ENCODE measurements at places on chromosomes 5 and 9. TPM values are rescaled to one million over a fixed set of nuclear protein-coding genes. Genes with fewer than 3 reads are reported as not detected.

ENTPD2 gene
- total RNA-seq: 0.92 TPM

MED22 gene
- 20.2 TPM for total RNA-seq

VCAN gene
- 61.0 TPM for total RNA-seq

GLRA1 gene
- total RNA-seq: not detected

NKD2 gene
- total RNA-seq: 3.6 TPM

SLC6A3 gene
- total RNA-seq: 0.19 TPM

SPINK4 gene
- not detected for total RNA-seq

SLC25A2 gene
- not detected for total RNA-seq

PCDHB14 gene
- total RNA-seq: 4.4 TPM

RGS7BP gene
- 1.7 TPM for total RNA-seq

PCDHB9 gene
- total RNA-seq: 1.3 TPM

ADAMTS2 gene
- total RNA-seq: 5.9 TPM

PCDHA9 gene
- 0.03 TPM for total RNA-seq

MUSK gene
- 1.2 TPM for total RNA-seq

SPATA31A1 gene
- not detected for total RNA-seq

AK8 gene
- 0.13 TPM for total RNA-seq

RNF224 gene
- total RNA-seq: not detected

ARSI gene
- 0.38 TPM for total RNA-seq

SLU7 gene
- total RNA-seq: 50.5 TPM

RELL2 gene
- 0.70 TPM for total RNA-seq

ARL14EPL gene
- not detected for total RNA-seq

BAAT gene
- total RNA-seq: 0.22 TPM

LCN1 gene
- total RNA-seq: not detected

CATSPER3 gene
- total RNA-seq: 0.54 TPM

MARVELD2 gene
- 0.62 TPM for total RNA-seq

IL17B gene
- total RNA-seq: not detected

LAMC3 gene
- total RNA-seq: 0.89 TPM

MYMK gene
- total RNA-seq: not detected

SOHLH1 gene
- total RNA-seq: not detected

KCTD16 gene
- 0.08 TPM for total RNA-seq

PTPRD gene
- total RNA-seq: 13.0 TPM

LRRC8A gene
- total RNA-seq: 24.2 TPM

MELK gene
- 0.13 TPM for total RNA-seq

ZFP2 gene
- 1.2 TPM for total RNA-seq

ADGRD2 gene
- total RNA-seq: not detected

SPINK13 gene
- not detected for total RNA-seq

SPATA31E1 gene
- not detected for total RNA-seq

SSBP2 gene
- total RNA-seq: 102 TPM

LHX6 gene
- 10.8 TPM for total RNA-seq

SLCO4C1 gene
- total RNA-seq: 0.19 TPM

VPS13A gene
- 50.2 TPM for total RNA-seq

Measured in cardiac septum (tissue), 1 donor.